Stimulated activated CD8-positive, alpha-beta memory T cell treated with anti-CD3 and anti-CD28 coated beads, Interleukin-7, amount 100 ng/mL, for 4 hours (primary cell): ENCODE measurements at places on chromosomes 7 and 10.

GRCh38 chr7:48691788-48692187 lies 232.6 kb upstream of the CDC14C start:
- DNase-seq: no peak

DNA sequence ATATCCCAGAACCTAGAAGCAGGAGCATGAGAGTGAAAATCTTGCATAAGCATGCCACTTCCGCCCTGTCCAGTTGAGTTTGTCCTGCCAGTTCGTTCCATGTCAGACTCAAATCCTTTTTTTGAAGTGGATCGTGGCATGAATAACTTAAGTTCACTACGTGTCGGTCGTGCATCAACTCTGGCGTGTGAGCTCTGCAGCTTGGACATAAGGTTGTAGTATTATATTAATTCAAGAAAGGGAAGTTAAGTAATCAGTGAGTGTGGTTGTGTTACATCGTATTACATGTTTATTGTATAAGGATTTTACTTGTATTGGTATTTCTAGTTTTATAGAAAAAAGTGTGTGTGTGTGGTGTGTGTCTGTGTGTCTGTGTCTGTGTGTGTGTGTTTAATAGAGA lies 23.0 kb downstream of the CDC123 start:
- DNase-seq: no peak

- no peak for DNase-seq
Observed at GRCh38 chr10:43980715-43981114, 332.0 kb upstream of the ZNF32 start.

DNA sequence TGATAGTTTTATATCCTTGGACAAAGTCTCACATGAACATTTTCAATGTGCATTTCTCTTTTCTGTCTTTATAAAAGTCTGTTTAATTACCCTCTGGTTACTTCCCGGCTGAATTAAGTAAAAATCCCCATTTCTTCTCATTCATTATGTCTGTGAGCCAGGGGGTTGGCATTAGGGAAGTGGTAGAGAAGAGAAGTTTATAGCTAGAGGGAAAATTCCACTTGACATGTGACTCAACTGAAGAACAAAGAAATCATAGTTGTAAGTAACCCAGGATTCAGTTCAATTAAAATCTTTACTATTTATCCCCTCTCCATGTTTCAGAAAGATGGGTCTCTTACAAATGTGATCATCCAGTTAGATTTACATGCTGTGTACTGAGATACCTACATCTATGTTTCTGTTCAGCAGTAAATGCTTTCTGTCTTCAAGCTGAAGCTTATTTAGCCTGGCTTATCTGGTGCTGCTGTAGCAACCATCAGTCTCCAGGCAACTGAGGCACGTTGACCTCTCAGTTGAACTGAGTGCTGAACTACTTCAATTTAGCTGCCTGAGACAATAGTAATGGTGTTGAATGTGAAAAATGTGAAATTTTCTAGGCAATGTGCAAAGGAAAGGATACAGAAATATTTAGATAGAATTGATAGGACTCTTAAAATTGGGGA lies 181.6 kb downstream of the MLLT10 start:
- DNase-seq: no peak

DNA sequence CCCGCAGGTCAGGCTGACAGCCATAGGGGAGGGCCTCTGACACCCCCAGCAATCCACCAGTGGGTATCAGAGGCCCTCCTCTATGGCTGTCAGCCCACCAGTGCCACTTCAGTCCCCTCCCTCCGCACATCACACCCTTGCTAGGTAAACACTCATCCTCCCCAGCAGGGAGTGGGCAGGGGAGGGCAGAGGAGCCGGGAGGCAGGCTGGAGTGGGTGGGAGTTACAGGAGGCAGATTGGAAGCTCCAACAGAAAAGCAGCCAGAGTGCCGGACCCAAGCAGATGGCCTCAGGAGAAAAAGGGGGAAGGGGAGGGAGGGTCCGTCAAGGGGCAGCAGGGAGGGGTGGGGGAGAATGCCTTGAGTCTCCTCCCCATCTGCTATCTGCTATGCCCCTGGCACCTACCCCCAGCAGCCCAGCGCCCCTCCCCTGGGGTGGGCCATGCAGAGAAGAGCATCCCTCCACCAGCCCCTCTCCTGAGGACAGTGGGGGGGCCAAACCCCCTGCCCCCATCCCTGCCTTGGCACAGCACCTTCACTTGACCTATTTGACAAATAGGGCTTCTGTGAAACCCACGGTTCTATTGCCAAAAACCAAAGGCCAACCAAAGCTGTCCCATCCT lies 2.4 kb downstream of the RASGEF1A start:
- no peak for DNase-seq

GRCh38 chr7:27111042-27111750 lies 8.7 kb upstream of the HOXA2 start:
- no peak for DNase-seq
